ENCODE measurements at places on chromosomes 4 and X. TPM values are rescaled to one million over a fixed set of nuclear protein-coding genes. Genes with fewer than 3 reads are reported as not detected.

DNA sequence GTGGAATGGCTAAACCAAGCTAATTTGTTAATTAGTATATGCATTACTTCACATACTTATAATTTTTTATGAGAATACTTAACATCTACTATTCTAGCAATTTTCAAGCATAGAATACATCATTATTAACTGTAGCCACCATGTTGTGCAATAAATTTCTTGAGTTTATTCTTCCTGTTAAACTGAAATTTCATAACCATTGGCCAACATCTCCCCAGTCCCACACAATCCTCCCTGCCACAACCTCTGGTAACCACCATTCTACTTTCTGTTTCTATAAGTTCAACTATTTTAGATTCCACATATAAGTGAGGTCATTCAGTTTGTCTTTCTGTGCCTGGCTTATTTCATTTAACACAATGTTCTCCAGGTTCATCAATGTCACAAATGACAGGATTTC, 208.5 kb downstream of the PPP4R3C start:
- DNase-seq = no peak

Gene AFM
- polyA plus RNA-seq = 16.2 TPM

- DNase-seq = no peak
Observed at GRCh38 chr4:170758988-170759387, 669.2 kb upstream of the AADAT start.

DNA sequence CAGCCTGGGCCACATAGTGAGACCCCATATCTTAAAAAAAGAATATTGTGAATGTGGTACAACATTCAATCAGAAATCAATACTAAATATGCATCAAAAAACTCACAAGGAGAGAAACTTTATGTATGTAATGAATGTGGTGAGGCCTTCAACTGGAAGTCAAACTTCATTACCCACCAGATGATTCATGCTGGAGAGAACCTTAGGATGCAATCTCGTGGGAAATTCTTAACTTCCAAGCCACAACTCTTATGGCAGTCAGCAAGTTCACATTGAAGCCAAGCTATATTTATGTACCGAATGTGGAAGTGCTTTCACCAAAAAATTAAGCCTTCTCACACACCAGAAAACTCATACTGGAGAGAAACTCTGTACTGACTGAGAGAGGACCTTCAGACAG, 84.5 kb upstream of the UXT start:
- no peak for DNase-seq

GRCh38 chr4:94621491-94622080, 136.2 kb upstream of the BMPR1B start:
- no peak for DNase-seq

DNA sequence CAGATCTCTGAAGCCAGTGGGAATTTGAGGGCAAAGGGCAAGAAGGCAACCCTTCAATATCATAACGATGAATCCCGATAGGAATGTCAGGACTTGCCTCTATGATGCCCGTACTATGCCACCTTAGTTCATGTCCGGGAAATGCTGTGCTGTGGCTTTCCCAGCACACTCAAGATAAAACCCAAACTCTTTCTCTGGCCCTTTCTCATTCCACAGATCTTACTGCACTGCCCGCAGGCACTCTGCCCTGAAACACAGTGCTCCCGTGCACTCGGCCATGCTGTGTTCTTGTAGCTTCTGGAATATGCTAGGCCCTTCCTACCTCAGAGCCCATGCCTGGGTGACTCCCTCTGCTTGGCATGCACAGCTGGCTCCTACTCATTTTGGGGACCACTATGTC, 26.3 kb downstream of the SORCS2 start:
- no peak for DNase-seq

- no peak for DNase-seq
Observed at GRCh38 chrX:136523770-136524169, 8.2 kb upstream of the VGLL1 start.

GRCh38 chr4:8387194-8387593, 53.3 kb downstream of the ACOX3 start:
- DNase-seq = no peak

GRCh38 chrX:110315551-110315950, 2.3 kb downstream of the AMMECR1 start:
- no peak for DNase-seq

GRCh38 chrX:1743663-1744062, 128.8 kb downstream of the ASMT start:
- DNase-seq = no peak

- no peak for DNase-seq
Observed at GRCh38 chrX:71282514-71283402, 677 bp upstream of the NONO start.

DNA sequence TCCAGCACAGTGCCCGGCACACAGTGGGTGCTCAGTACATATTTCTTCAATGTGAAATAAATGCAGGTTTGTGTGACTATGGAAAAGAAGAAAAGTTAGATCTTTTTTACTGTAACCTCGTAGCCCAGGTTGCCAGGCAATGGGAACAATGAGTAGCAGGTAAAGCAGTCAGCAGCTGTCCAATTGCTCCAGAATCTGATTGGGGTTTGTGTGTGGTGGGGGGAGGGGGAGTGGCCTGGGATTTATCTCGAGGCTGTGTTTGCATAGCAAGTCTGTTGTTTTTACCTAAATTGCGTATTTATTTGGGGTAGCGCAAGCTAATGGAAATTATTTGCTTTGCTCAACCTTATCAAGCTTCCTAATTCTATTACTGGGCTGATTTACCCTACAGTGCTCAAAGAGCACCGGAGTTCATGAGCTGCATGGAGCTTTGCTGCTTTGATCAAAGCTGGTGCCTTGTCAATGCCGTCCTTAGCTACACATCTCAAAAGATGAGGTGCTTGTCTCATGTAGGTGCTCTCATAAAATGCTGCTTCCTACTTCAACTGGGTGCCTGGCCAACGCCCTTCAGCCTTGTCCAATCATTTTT, 145.0 kb upstream of the DGKK start:
- no peak for DNase-seq

Gene RBBP7
- 218 TPM for polyA plus RNA-seq
